Stimulated activated CD8-positive, alpha-beta memory T cell treated with anti-CD3 and anti-CD28 coated beads, Interleukin-15, amount 100 ng/mL, for 48 hours (primary cell): ENCODE measurements at places on chromosomes 6 and 20.

- no peak for DNase-seq
These were observed 86.6 kb upstream of the TAB2 start for GRCh38 chr6:149230712-149231460.

- DNase-seq = no peak
These were observed 500.1 kb upstream of the ID4 start for GRCh38 chr6:19337101-19337500.

DNA sequence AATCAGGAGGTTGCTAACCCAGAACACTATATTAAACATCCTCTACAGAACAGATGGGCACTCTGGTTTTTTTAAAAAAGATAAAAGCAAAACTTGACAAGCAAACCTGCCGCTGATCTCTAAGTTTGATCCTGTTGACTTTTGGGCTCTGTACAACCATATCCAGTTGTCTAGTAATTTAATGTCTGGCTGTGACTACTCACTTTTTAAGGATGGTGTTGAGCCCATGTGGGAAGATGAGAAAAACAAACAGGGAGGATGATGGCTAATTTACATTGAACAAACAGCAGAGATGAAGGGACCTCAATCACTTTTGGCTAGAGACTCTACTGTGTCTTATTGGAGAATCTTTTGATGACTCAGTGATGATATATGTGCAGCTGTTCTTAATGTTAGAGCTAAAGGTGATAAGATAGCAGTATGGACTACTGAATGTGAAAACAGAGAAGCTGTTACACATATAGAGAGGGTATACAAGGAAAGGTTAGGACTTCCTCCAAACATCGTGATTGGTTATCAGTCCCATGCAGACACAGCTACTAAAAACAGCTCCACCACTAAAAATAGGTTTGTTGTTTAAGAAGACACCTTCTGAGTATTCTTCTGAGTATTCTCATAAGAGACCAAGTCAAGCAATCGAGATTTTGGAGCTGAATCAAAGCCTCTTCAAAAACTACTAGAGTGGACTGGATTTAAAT lies 201.2 kb upstream of the SHLD1 start:
- DNase-seq = no peak

GRCh38 chr6:389622-390021 lies 1.9 kb upstream of the IRF4 start:
- no peak for DNase-seq

DNA sequence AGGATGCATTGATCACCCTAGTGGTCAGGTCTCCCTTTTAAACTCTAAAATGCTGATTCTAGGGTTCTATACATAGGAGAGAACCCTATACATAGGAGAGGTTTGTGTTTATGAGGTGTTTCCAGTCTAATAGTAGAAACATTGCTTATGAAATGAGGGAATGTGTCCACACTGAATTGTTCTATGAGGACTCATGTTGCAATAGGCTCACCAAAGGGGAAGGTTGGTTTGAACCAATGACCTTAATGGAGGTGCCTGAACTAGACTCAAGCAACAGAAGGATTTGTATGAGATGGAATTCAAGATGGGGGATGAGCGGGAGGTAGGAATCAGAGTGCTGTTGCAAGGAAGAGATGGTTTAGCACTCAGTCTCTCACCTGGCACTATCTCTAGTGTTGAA lies 33.5 kb upstream of the UBR2 start:
- no peak for DNase-seq

DNA sequence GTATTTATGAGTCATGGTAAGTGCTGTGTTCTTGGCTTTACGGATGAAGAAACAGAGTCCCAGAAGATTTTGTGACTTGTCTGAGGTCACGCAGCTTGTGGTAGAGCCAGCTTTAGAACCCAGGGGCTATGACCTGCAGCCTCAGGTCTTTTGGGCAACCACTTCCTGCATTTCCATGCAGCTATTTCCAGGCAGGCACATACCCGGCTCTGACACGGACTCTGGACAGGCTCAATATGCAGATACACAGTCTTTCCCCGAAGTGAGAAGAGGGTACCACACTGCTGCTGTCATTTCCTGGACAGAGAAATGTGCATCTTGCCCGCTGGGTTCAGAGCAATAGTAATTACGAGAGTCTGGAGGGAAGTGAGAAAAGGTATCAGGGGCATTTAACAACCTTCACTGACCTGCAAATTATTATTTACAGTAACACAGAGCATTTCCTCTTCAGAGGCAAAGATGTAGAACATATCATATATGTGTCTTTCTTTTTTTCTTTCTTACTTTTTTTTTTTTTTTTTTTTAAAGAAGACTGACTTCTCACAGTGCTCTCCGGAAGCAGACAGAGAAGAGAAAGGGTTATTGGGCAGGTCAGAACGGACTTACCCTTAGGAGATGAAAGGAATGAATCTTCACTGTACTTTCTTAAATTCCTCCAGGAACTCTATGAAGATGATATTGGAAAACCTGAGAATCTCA lies 185.1 kb downstream of the CLIC5 start:
- DNase-seq = peak; percentile 70

GRCh38 chr6:134235937-134236751 lies 81.8 kb downstream of the SGK1 start:
- no peak for DNase-seq

GRCh38 chr6:119090256-119090655 lies 11.8 kb upstream of the FAM184A start:
- no peak for DNase-seq

DNA sequence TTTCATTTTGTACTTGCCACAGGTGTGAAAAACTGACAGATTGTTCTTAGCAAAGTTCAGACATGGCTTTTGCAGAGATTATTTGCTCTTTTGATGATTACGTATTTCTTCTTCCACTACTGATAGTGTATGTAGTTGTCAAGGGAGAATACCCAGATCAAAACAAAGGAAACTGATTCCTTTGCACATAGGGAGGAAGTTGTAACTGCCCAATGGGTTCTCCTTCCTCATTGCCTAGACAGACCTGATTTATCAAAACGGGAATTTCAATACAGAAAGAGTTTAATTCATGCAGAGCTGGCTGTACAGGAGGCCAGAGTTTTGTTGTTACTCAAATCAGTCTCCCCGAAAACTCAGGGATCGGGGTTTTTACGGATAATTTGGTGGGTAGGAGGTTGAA lies 214.7 kb downstream of the BCAS1 start:
- DNase-seq = no peak

- no peak for DNase-seq
These were observed 374.1 kb downstream of the BCKDHB start for GRCh38 chr6:80480421-80481157.

DNA sequence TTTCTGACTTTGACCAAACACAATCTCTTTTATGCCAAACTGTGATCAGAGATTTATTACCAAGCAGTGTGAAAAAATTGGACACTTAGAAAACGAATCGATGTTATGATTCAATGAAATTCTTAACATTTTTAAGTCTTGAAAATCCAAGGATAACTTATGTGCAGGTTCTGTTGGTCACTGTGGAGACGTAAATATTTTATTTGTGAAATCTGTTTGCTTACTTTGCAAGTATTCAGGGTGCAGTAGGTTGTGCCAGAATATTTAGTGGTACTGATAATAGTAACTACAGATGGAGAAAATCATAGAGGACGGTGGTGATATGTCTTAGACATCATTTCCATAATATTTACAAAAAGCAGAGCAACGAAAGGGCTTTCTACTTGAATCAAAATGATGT lies 97.3 kb downstream of the BMP2 start:
- DNase-seq = no peak

- DNase-seq = no peak
These were observed 4.4 kb upstream of the PRIM2 start for GRCh38 chr6:57313009-57313408.

- DNase-seq = no peak
These were observed 25.2 kb upstream of the PDE7B start for GRCh38 chr6:135826236-135826804.

- DNase-seq = no peak
These were observed 3.6 kb downstream of the ARFRP1 start for GRCh38 chr20:63703976-63704748.

- no peak for DNase-seq
These were observed 15.7 kb downstream of the DCBLD1 start for GRCh38 chr6:117498159-117498558.

DNA sequence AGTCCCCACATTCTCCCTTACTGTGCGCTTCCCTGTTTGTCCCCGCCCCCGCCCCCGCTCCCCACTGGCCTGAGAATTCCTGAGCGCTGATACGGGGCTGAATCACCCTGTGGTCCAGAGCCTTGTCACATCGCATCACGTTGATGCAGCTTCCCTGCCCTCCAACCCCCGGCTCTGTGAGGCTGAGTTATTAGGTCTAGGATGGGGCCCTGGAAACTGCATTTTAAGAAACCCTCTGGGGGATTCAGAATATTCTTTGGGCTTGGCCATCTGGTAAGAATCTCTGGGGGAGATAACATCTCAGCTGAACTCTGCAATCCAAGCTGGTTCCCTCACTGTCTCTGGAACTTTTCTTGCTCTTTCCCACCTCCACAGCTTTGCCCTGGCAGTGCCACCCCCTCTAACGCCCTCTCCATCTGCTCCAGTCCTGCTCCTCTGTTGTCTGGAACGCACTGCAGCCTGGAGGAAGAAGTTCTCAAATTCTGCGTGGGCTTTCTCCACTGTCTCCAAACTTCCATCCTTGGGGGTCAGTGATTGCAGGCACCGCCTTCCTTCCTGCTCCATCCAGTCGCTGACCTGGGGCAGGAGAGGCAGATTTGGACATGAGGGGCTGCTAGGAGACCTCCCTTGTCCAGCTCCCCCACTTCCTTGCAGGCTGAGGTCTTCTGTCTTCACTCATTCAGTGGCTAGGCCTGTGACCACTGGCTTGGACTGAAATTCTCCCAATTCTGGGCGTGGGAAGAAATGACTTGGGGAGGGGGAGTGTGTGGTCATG lies 42.6 kb downstream of the KIAA1755 start:
- DNase-seq = no peak

- DNase-seq = no peak
These were observed 66.1 kb downstream of the FAM50B start for GRCh38 chr6:3915076-3915791.

DNA sequence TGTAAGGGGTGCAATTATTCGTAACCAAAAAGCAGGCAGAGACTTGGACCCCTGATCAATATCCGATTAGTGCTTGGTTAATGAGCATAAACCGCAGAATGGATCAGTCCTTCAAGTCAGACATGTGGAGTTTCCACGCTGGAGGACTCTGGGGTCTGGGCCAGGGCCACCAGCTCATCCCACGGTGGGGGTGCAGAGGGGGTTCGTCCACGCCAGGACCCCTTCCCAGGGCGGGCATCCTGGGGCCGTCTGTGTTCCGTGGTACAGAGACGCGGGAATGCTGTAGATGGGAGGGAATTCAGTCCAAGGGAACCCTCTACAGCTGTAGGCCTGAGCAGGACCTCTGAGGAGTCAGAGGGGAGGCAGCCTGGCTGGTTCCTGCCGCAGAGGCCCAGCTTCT lies 197.7 kb downstream of the TAF4 start:
- no peak for DNase-seq

DNA sequence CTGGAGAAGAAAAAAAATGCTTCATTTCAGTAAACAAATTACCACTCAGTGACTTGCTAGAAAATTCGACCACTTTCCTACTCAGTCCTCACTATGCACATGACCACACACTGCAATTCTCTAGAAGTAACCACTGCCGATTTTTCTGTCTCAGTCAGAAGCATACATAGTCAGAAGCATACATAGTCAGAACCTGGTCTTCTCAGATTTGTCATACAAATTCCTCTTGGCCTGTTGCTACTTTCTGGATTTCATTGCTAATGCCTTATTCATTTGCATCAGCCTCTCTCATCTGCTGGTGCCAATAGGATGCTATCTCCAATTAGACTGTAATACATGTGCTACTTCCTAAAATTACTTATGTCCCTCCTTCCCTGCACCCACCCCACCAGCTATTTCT lies 10.2 kb upstream of the KIF16B start:
- no peak for DNase-seq

DNA sequence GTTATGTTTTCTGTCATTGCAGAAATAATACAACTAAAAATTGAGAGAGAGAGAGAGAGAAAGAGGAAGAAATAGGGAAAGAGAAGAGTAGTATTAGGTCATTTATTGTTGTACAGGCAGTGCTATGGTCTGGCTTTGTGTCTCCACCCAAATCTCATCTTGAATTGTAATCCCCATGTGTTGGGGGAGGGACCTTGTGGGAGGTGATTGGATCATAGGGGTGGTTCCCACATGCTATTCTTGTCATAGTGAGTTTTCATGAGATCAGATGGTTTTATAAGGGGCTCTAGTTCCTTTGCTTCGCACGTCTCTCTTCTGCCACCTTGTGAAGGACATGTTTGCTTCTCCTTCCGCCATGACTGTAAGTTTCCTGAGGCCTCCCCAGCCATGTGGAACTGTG lies 677.4 kb upstream of the CHD6 start:
- DNase-seq = no peak

- DNase-seq = no peak
These were observed 38.1 kb downstream of the FAM50B start for GRCh38 chr6:3887150-3887700.

- DNase-seq = no peak
These were observed 1.0 kb downstream of the IGF2R start for GRCh38 chr6:159969921-159970320.

DNA sequence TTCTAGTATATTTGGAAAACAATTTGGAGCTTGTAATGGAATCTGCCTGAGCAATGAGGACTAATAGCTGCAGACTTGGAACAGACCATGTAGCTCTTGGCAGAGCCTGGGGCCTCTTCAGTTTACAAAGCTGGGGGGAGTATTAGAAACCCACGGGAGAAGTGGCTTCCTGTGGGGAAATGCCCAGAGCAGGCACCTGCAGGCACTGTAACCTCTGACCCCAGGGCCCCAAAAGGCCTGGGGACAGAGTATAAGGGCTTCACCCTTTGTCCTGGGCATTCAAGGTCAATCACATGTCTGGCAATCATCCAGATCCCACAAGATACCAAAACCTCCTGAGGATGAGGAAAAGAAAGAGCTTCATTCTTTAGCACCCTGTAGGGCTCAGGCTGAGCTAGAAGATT lies 19.4 kb downstream of the PKIG start:
- DNase-seq = no peak

DNA sequence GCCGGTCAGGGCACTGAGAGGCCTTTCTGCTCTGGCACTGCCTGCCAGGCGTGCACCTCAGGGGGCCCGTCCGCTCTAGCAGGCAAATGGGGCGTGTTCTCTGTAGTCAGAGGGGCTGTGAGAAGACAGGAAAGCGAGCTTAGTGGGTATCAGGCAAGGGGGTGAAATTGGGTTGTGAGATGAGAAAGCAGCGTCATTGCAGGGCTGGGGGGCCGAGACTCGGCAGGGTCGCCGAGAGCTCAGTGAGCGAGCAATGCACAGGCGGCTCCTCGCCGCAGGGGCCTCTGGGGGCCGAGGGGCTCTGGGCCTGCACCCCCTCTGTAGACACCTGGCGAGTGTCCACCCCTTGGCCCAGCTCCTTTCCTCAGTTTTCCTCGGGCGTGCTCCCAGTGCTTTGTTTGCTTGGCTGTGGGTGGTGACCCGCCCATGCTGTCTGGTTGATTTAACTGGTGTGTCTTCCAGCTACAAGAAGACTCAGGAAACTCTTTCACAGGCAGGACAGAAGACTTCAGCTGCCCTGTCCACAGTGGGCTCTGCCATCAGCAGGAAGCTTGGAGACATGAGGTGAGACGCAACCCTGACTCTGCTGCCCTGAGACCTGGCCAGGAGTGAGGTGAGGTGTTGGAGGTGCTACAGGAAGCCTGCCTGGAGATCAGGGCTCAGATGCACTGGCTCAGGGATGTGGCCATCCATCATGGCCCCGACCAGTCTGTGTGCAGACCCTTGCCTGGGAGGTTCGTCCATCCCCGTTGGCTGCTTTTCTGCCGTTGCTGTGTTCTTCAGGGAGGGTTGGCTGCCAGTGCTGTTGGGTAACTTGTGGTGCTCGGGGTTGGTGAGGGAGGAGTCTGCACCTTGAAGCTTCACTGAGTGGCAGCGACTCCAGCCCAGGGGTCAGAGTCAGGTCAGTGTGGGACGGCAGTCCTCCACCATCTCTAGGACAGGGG lies 12.4 kb upstream of the DNAJC5 start:
- DNase-seq = no peak

- no peak for DNase-seq
These were observed 37.0 kb downstream of the SYTL3 start for GRCh38 chr6:158686791-158687381.
